ENCODE measurements at places on chromosomes 3 and 15.

DNA sequence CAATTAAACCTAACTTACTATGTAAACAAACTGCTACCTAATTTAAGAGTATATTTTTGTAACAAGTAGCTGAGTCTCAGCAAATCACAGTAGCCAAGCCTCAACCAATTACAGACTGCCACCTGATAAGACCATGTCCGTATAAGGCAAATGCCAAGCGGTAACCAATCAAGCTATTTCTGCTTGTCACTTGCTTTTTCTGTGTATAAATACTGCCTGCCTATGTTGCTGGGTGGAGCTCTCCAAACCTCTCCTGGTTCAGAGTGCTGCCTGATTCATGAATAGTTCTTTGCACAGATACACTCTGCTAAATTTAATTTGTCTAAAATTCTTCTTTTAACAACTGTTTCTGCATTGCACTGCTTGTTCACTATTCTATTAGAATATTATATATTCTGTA is 42.6 kb downstream of the ZNF148 start:
- no peak for ATAC-seq

DNA sequence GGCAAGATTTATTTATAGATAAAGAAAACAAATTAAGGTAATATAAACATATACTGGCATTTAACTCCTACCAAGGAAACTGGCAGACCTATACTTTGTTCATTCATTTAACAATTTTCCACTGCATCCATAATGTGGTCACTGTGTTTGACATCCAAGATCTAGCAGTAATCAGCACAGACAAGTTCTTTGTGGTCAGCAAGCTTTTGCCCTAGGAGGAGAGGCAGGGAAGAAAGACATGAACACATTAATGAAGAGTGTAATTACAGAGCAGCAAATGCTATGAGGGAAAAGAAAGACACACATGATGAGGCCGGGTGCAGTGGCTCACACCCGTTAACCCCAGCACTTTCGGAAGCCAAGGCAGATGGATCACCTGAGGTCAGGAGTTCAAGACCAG is 34.4 kb downstream of the SUCLG2 start:
- ATAC-seq, result no peak

DNA sequence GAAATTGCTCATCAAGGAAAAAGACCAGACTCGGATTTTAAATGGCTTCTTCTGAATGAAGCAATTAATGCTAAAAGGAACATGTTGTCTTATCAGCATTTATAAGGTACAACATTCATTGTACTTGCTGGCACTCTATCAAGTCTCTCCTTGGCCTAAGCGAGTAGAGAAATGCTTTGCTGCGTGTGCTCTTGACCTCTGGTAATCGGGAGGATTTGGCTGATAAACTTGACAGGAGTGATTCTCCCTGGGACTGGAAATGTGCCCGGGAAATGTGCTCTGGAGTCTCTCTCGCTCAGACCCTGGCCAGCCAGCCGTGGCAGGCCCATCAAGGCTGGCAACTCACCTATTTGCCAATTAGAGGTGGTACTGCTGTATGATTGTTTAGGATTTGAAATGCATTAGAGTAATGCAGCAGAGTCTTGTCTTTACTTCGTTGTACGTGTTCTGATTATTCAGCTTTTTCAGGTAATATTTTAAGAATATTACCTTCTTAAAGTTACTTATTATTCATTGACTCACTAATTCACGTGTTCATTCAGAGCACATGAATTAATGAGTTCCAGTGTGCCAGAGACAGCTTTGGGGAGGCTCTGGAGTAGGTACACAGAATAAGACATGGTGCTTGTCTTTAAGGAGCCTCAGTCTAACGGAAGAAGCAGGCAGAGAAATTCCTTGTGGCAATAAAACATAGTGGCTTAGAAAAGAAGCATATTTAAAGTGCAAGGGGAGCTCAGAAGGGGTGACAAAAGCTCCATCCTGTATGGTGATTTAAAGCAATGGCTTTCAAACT is 48.0 kb upstream of the TPRG1 start:
- ATAC-seq, result peak; percentile 38

- ATAC-seq, result no peak
Observed at GRCh38 chr3:177710506-177710905, 513.2 kb upstream of the TBL1XR1 start.

DNA sequence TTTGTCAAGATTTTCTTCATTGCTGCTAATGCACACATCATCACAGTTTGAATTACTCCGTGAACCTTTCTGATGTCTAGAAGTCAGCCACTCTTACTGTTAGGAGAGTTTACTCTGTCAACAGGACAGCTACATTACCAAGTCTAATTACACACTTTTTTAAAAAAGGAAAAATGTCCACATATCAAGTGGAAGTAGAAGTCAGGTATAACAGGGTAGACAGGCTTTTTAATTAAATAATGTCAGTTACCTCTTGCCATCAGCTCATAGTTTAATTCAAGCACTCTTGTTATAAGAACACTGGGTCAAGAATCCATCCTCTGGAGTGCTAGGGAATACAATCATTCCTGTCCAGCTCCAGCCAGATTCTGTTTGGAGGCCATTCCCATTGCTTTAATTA is 232.8 kb downstream of the TAFA4 start:
- ATAC-seq, result no peak

- ATAC-seq, result no peak
Observed at GRCh38 chr3:177229791-177230190, 32.5 kb upstream of the TBL1XR1 start.

DNA sequence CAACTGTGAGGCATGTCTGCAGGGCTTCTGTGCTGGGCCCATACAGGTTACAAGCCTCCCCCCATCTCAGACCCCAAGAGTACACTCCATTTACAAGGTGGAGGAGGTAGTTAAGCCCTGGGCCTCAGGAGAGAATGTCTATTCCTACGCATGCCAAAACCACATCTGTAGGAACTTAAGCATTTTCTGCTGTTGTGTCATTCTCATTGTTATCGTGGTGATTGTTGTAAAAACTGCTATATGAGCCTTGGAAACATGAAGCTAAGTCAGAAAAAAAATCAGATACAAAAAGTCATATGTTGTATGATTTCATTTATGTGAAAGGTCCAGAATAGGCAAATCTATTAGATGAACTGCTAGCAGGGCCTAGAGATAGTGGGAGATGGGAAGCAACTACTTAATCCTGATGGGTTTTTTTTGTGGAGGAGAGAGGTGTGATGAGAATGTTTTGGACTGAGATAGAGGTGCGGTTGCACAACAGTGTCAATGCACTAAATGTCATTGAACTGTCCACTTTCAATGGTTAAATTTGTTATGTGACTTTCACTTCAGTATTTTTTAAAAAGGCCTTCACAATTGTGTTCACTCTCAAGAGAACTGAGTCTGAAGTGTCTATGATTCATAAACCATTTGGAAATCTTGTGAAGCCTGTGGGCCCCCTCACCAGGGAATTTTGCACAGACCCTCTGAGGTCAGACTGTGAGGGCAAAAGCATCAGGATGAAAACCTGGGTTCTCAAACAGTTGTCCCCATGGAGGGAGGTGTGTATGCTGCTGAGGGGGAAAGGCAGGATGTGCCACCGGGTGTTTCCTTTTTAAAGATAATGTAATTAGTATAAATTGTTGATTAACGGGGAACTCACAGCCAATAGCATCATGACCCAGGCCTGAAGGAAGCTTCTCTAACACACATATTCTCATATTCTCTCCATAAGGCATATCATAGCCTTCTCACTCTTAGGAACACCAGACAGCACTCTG is 3.2 kb downstream of the RTP3 start:
- no peak for ATAC-seq

DNA sequence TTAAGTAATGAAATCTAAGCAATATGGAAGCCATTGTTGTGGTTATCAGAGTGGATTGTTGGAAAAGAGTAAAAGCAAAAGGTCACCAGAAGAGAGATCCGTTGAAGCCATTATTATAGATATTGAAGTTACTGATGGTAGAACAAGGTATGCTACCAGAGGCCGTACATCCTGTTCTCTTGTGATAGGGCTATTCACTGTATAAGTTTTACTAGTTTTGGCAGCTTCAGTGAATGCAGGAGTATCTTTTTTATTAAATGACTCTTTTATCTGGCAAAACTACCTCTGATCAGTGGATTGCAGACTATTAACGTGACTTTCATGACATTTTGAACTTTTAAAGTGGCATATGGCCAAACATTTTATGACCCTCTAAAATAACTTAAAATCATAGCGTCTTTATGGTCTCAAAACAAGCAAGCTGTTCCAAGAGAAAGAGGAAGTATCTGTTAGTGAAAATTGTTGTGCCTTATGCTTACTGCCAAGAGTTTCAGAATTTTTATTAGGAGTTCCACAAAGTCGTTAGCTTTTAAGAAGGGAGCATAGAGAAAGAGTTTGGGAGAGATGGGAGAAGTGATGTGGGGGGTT is 102.9 kb downstream of the LRRC49 start:
- ATAC-seq, result no peak

DNA sequence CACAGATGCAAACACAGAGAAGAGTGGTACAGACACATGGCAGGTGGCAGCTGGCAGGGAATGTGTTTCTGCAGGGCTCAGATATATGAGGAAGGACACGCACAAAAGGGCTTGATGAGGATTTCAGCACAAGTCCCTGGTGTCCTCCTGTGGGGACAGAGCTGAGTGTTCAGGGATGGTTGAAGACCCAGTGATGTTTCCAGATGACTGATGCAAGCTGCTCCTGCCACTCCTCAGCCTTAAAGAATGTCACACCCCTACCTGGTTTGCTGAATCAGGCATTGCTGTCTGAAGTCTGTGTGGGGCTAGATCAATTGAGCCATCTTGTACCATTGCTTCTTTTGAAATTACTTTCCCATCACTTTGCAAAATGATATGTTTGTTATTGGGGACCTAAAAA is 40.2 kb downstream of the TNFAIP8L3 start:
- ATAC-seq, result no peak

DNA sequence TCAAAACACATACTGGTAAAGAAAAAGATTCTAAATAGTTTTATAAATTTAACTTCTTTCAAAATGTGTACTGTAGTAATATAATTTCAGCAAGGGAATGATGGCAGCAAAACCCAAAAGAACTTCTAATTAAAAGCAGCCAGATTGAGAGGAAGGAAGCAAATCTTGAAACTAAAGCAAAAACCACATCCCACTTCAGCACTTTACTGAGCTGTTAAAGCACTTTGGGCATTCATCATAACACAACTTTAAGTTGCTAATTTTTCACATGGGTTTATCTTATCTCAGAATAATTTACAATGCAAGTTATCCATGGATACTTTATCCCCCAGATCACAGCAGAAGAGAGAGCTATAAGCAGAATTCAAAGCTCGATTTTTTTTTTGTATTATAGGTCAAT is 6.0 kb downstream of the RFC4 start:
- ATAC-seq, result no peak

DNA sequence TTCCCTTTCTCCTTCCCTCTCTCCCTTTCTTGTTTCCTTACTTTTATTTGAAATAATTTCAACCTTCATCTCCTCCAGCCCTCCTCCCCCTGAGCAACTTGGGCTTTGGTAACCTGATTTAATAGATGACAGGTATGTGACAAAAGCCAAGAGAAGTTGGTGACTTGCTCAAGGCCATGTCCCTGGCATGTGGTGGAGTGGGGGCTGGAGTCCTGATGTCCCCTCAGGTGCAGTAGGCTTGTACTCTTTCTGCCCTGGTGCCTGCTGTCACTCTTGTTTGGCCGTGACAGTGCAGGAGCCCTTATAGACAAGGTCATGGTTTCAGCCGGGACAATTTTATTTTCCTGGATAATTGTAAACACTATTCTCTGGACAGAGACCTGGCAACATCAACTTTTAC is 152.7 kb downstream of the SV2B start:
- no peak for ATAC-seq

- ATAC-seq, result no peak
Observed at GRCh38 chr3:70149714-70150400, 150.3 kb downstream of the SAMMSON start.

GRCh38 chr15:45326741-45327140 is 51.6 kb downstream of the GATM start:
- no peak for ATAC-seq

DNA sequence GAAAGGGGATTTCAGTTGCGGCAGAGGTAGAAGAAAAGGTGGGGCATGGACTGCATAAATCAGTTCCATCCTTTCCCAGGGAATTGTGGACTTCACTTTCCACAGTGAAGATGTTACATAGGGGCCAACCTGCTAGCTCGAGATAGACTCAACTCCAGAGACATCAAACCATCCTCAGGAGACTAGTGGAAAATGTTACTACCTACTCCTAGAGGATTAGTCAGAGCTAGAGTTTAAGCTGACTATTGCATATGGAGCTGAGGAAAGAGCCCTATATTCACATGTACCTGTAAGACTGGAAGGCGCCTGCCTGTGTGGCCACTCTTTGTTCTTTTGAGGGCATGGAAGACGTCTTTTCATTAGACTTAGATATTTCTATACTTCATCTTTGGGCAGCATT is 69.2 kb downstream of the KLHL25 start:
- ATAC-seq, result no peak

- ATAC-seq, result no peak
Observed at GRCh38 chr15:78536134-78536533, 4.1 kb upstream of the PSMA4 start.

DNA sequence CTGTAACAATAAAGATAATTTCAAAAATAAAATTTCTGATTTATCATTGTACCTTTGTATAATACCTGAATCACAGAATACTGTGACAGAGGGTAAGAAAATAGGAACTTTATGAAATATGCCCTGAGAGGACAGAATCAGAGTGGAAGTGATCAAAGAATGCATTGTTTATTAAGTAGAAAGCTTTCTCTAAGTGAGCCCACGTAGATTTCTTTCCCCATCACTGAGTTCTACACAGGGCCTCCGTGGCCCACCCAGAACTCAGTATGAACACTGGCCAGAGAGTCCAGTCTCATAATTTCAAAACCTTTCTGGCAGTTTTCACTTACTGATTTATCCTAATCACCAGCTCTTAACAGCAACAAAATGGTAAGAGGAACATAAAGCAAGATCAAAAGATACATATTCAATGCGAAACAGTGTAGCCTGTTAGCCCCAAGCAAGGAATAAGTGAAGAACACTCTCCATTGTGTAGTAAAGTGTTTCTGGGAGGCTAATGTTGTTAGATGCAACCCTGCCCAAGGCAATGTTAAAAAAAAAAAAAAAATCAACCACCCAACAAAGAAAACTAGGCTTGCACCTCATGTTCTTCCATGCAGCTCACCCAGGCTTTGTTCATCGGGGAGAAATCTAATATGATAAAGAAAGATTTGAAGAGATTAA is 341.3 kb downstream of the LSAMP start:
- ATAC-seq, result no peak

- peak; percentile 39 for ATAC-seq
Observed at GRCh38 chr15:29945943-29946596, 123.8 kb upstream of the TJP1 start.

GRCh38 chr3:100333970-100334487 is 528 bp upstream of the NIT2 start:
- ATAC-seq, result no peak

- no peak for ATAC-seq
Observed at GRCh38 chr15:78768096-78768495, 43.2 kb downstream of the ADAMTS7 start.

- peak; percentile 57 for ATAC-seq
Observed at GRCh38 chr3:51539291-51539941, 897 bp downstream of the RAD54L2 start.

DNA sequence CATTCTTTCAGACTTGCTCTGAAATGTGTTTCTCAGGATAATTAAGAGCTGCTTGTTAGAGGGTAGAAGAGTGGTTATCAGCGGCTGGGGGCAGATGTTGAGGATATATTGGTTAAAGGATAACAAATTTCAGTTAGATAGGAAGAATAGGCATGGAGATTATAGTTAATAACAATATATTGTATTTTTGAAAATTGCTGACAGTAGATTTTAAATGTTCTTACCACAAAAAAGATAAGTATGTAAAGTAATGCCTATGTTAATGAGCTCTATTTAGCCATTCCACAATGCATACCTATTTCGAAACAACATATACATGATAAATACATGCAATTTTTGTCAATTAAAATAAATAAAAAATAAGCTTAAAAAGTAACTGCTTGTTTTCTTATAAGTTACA is 123.3 kb downstream of the SERPINI1 start:
- ATAC-seq, result no peak
